ENCODE measurements at places on chromosomes 2 and 18.

DNA sequence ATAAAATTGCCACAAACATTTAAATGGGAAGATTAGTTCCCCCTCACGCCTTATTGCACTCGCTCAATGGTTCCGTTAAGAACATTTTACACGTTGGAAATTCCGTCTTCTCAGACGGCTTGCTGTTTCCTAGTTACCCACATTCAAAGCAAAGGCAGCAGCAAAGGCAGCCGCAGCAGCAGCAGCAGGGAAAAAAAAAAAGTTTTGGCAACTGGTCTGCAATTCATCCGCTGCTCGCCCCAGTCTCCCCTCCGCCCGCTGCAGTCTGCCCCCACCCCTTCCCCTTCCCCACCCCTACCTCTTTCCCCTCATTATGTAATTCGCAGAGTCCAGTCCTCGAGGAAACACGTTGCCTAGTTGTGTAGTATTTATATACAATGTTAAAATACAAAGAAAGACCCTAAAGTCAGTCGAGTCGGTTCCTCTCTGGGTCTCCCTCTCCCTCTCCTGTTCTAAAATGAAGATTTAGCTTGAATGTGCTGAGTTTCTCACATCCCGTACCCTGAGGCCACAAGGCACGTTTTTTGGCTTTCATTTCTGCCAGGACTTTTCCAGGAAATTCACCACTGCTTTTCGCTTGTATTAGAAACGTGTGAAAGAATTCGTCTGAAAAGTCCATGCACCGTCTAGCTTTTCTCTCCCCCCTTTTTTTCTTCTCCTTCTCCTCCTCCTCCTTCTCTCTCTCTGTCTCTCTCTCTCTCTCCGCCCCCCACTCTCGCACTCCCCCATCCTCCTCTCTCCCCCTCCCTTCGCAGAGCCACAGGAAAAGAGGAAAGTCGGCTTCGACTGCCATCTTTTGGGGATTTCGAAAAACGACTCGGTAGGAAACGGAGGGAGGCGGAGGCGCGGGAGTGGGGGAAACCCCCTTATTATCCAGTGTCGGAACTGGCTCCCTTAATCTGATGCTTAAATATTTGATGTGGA lies 140.0 kb downstream of the MEIS1 start:
- DNase-seq: no peak

GRCh38 chr2:151407281-151407680 lies 2.4 kb upstream of the RIF1 start:
- no peak for DNase-seq

DNA sequence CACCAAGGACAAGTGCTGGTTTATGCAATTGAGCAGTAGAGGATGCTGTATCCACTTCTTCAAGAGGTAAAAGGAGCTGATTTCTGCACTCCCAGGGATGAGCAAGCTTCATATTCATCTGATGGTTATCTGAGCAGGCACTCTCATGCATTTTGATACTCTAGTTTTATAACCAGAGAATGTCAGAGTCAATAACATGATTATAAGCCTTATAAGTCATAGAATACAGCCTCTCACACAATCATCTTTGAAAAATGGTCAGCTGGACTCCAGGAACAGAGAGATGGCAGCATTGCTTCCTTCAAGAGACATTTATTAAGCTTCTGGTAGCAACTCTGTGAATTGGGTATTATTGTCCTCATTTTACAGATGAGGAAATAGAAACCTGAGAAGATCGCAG lies 167.1 kb downstream of the SLC8A1 start:
- no peak for DNase-seq

DNA sequence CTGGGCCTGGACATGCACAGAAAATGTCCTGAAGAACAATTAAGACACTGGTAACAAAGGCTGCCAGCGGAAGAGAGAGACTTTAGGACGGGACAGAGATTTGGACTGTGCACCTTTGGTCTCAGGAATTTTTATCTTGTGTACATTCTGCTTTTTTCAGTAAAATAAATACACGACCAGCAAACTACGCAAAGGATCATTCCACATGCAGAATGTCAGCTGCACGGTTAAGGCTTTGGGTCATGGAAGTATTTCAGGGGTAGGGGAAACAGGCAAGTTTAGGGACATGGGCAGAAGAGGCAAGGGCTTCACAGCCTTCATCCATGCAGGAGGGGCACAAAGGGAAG lies 11.5 kb downstream of the TMEM163 start:
- no peak for DNase-seq

GRCh38 chr18:2974731-2975130 lies 38.2 kb downstream of the LPIN2 start:
- no peak for DNase-seq

DNA sequence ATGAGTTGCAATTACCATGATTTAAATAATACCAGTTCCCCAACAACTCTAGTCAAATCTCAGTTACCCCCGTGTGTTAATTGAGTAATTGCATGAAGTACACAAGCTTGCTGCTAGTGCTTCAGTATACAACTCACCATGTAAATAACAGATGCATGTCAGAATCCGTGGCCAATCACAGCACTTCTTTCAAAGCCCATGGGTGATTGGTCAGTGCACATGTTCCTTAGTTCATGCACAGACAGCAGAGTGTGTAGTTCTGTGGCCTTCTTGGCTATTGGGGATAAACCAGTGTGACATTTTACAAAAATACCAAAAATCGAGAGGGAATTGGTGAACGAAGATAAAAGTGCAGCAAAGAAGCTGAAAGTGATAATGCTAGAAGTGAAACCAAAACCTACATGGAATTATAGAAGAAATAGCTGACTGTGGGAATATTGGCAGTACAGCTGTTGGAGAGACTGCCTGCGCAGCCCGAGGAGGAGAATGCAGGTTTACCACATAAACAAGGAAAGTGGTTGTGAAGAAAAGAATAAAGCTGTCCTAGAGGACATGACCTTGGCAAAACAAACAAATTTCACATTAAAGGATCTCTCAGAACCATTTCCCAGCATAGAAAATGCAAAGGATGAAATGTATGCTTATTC lies 59.4 kb downstream of the NEDD4L start:
- DNase-seq: no peak

GRCh38 chr2:101828257-101828656 lies 130.8 kb downstream of the MAP4K4 start:
- no peak for DNase-seq

DNA sequence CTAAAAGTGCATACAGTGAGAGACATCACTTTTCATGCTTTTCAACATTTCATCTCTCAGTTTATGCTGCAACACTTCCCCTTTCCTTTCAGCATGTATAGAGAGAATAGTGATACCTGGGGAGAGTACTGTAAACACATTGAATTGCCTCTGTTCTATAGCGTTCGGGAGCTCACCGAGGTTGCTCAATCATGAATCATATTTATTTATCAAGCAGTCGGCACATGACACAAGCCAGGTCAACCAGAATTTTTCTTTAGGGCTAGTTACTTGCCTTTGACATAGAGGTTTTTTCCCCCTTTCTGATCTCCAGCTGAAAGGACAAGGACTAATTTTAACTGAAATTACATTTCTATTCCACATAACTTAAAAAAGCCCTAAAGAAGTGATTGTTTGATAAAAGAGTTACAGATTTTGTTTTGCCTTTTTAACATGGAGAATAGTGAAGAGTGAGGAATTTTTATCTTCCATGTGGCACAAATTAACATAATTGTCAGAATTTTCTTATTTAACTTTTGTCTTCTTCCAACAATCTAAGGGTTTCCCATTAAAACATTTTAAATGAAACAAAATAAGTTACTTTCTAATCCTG lies 690.9 kb upstream of the TMEFF2 start:
- no peak for DNase-seq

DNA sequence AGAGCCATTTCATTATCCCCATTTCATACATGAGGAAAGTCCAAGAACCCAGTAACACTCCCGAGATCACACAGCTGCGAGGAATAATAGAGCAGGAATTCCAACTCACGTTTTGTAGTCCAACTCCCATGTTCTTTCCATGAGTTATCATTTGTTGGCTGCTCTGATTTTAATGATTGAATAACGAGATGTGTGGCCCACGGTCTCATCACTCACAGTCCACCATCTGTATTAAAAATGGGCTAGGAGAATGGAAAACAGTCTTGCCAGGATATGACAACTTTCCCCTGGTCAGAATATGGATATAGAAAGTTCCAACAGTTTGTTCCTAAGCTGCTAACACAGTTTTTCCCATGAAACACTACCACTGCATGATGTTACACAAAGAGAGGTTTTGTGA lies 147.5 kb downstream of the METTL4 start:
- no peak for DNase-seq

DNA sequence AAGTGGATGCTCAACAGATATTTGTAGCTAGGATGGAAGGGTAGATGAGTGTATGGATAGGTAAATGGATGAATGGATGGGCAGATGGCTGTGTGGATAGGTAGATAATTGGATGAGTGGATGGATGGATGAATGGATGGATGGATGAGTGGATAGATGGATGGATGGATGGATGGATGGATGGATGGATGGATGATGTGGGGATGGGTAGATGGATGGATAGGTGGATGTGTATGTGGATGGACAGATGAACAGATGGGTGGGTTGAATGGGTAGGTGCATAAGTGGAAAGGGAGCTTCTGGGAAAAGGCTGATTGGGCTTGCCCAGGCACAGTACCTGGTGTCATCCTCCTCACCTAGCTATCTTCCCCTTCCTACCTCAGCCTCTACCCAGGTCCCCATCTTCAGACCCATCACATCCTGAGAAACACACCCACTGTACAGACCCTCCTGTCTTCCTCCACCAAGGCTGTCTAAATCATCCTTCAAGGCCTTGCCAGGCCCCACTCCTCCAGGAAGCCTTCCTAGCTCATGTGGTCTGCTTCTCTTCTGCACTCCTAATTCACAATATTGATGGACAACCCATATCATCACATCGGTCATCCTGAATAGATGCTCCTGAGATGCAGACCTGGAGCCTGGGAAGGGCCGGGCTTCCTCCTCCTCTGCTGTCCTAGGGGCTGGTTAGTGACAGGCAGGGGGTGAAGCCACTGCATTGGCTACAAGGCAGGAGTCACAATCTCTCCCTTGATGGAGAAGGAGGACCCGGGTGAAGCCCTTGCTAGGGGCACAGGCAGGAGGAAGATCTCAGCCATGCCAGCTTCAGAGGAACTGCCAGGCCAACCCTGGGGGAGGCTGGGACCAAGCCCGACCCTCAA lies 49.4 kb downstream of the SMAD7 start:
- DNase-seq: no peak

GRCh38 chr2:235698028-235698427 lies 204.2 kb downstream of the AGAP1 start:
- DNase-seq: no peak

GRCh38 chr2:38075507-38076151 lies at the start of gene CYP1B1:
Gene CYP1B1 (minus strand): TSS chr2:38076151. CDS start chr2:38075388, 763 bp downstream.
- no peak for DNase-seq

- peak; percentile 58 for DNase-seq
Observed at GRCh38 chr2:207692206-207693065, 19.0 kb upstream of the CCNYL1 start.

GRCh38 chr18:48333563-48333962 lies 75.6 kb downstream of the ZBTB7C start:
- no peak for DNase-seq

DNA sequence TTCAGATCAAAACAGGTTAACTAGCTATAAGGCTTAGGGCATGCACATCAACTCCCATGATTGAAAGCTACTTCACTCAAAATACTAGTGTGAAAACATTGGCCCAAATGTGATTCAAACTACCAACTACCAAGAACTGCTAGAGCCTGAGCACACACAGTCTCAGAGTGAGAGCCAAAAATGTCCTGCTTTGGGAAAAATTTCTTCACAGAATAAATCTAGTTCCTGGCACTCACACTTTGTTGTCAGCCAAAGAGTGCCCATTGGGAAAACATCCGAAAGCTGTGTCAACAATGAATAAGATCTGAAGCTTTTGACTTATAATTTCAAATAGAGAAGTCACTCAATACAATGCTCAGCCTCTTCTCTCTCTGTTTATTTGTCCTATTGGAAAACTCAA lies 182.7 kb downstream of the LRATD1 start:
- no peak for DNase-seq

- no peak for DNase-seq
Observed at GRCh38 chr2:134432435-134432883, 178.6 kb downstream of the MGAT5 start.

GRCh38 chr2:189086710-189087109 lies 92.9 kb downstream of the COL5A2 start:
- DNase-seq: no peak

DNA sequence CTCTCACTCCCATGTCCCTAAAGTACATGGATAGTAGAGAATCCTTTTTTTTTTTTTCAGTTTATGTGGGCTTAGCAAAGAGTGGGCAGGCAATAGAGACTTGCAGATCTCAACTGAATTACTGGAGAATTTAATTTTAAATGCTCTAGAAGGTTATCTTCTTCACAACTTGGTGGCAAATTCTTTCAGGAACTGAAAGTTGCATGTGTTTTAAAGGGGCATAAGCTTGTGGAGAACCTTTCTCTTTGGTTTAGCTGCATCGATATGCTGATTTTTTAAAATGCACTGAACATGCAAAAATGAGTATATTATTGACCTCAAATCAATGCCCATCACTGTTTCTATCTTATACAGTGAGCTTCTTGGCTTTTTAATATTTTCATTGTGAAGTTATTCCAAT lies 24.9 kb upstream of the GALNT3 start:
- DNase-seq: no peak

GRCh38 chr2:169945515-169945914 lies 118.3 kb downstream of the UBR3 start:
- DNase-seq: no peak

DNA sequence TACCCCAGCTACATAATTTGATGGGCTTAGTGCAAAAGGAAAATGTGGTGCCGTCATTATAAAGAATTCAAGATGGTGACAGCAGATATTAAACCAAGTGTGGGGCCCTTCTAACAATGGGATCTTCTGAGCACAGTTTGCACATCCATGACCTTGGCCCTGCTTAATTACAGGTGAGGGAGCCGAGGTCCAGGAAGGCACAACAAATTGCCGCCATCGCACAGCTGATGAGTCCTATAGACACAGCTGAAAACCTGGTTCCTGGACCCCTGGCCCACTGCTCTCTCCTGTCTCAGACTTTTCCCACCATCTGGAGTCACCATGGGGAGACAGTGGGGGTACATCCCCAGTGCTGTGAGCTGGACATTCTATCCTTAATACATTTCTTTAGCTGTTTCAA lies 95.8 kb upstream of the MAP4K3 start:
- no peak for DNase-seq
